ENCODE measurements at places on chromosomes 5 and 9. TPM values are rescaled to one million over a fixed set of nuclear protein-coding genes. Genes with fewer than 3 reads are reported as not detected.

DNA sequence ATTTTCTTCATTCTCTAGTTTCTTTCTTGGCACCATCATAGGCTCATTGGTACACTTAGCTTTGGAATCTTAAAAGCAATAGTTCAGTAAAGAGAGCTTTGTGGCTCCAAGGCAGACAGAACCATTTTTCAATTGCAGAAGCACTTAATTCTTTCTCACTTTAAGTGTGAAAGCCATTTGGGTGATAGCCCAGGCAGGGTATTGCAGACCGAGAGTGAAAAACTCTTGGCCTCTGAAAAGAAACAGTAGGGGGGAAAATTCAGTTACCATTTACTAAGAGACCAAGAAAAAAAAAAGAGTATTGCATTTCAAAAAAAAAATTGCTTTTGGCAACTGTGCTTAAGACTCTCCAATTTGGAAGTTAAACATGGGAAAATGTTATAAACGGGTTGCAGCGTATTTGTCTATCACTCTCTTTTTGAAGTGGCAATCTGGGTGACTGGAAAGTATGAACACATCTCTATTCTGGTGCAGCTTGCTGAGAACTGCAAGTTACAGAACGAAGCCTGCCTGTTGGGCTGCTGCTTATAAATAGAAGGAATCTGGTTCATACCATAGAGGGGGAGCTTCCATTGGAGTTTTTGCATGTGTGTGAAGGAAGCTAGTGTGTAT, 170.5 kb downstream of the TLE4 start:
- H3K4me1 ChIP-seq = no peaks in the 10 kb centered on the region
- no peaks in the 10 kb centered on the region for H3K27me3 ChIP-seq
- no peak overlapping the region for H3K4me3 ChIP-seq
- no peaks in the 10 kb centered on the region for H3K36me3 ChIP-seq
- peak overlapping the region; percentile 46 for H3K27ac ChIP-seq
- no peak for DNase-seq

DNA sequence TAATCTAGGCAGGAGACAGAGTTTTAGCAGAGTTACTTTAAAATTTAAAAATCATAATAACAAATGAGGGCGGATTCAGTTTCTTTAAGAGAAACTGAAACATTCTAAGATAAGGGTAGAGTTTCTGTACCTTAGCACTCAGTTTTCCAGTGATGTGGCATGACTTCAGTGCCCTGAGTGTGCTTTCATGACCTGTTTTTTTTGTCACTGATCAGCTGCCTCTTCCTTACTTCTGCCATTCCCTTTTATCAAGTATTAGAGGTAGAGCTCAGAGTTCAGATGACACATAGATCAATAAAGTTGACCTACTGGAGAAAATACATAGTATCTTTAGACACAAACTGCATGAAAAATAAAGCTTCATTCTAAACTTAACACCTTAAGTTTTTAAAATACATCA, 82.3 kb downstream of the ERMP1 start:
- peaks cover 12% of the 10 kb centered on the region for H3K36me3 ChIP-seq
- H3K4me1 ChIP-seq = no peaks in the 10 kb centered on the region
- no peaks in the 10 kb centered on the region for H3K27me3 ChIP-seq
- DNase-seq = no peak

- DNase-seq = no peak
- H3K36me3 ChIP-seq = no peaks in the 10 kb centered on the region
- H3K27me3 ChIP-seq = no peaks in the 10 kb centered on the region
- H3K4me1 ChIP-seq = peaks cover 5% of the 10 kb centered on the region
- no peak overlapping the region for H3K4me3 ChIP-seq
- no peak overlapping the region for H3K27ac ChIP-seq
These were observed 35.3 kb downstream of the PRDM6 start for GRCh38 chr5:123124126-123124858.

DNA sequence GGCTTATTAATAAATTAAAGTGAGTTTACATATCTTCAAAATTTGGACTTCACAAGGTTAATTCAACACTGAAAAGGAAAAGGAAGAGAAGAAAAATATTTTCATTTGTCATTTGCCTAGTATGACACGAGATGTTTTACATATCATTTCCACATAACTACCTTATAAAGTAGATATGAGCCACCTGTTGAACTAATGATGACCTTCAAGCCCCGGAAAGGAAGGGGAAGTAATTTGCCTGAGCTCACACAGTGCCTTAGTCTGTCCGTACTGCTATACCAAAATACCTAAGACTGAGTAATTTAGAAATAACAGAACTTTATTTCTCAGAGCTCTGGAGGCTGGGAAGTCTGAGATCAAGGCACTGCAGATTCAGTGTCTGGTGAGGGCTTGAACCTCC, 17.9 kb downstream of the CMYA5 start:
- no peaks in the 10 kb centered on the region for H3K27me3 ChIP-seq
- H3K4me1 ChIP-seq = peaks cover 6% of the 10 kb centered on the region
- H3K4me3 ChIP-seq = no peak overlapping the region
- no peak for DNase-seq

DNA sequence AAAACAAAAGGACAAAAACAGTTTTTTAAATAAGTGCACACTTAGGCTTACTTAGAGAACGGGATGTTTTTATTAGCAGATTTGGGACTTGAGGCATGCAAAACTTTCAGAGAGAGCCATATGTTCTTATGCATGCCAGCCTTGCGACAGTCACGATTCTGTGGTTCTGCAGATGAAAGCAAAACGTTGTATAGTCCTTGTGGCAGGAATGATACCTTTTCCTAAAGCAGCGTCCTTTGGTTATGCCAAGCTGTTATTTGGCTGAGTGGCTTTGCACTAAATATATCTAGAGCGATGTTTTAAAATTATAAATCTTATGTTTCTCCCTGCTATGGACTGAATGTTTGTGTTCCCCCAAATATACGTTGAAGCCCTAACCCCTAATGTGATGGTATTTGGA, 152.0 kb downstream of the SH3GL2 start:
- no peak overlapping the region for H3K27ac ChIP-seq
- no peaks in the 10 kb centered on the region for H3K27me3 ChIP-seq
- no peak for DNase-seq
- H3K4me3 ChIP-seq = no peak overlapping the region
- H3K4me1 ChIP-seq = no peaks in the 10 kb centered on the region
- H3K36me3 ChIP-seq = no peaks in the 10 kb centered on the region

- DNase-seq = no peak
- no peaks in the 10 kb centered on the region for H3K27me3 ChIP-seq
- H3K4me3 ChIP-seq = no peak overlapping the region
- peaks cover 18% of the 10 kb centered on the region for H3K36me3 ChIP-seq
- no peak overlapping the region for H3K27ac ChIP-seq
These were observed 19.1 kb downstream of the STX17 start for GRCh38 chr9:99925541-99925940.

DNA sequence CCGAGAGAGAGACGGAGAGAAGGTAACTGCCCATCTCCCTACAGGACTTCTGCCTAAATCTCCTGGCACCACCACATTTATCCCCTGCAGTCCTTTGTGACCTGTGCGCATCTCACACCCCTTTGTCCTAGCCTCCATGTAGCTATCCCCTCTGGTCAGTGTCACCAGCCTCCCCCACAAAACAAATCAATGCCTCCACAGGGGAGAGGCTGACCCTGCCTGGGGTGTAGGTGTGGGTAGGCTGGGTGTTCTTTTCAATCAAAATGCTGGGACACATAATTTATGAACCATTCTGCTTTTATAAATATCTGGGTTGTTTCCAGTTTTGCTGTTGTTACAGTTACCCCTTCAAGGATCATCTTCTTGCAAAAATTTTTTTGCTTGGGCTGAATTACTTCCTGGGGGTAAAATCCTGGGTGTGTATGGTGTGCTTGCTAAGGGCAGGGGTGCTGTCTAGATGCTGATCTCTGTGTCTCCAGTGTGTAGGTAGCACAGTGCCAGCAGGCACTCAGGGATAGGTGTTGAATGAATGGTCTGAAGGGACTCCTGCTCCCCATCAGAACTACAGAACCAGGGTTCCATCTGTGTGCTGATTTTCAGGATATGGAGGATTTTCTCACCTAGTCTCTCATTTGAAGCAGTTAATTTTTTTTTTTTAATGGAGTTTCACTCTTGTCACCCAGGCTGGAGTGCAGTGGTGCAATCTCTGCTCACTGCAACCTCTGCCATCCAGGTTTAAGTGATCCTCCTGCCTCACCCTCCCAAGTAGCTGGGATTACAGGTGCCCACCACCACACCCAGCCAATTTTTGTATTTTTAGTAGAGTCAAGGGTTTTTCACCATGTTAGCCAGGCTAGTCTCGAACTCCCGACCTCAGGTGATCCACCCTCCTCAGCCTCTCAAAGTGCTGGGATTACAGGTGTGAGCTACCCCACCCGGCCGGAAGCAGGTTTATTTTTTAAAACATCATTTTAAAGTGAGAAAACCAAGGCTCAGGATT, at the start of gene GARIN3:
Gene GARIN3, minus strand, starts transcription at position 51 of the 1,000 bp plus-strand sequence. CDS start 96 bp downstream, outside the sequence.
- peak; percentile 40 for DNase-seq
- no peaks in the 10 kb centered on the region for H3K27me3 ChIP-seq
- H3K27ac ChIP-seq = no peak within 1 kb of the TSS
- no peaks in the 10 kb centered on the region for H3K36me3 ChIP-seq
- H3K4me1 ChIP-seq = no peaks in the 10 kb centered on the region

GRCh38 chr5:69184621-69185020, 4.8 kb upstream of the CENPH start:
- peaks cover 7% of the 10 kb centered on the region for H3K4me1 ChIP-seq
- no peaks in the 10 kb centered on the region for H3K36me3 ChIP-seq

DNA sequence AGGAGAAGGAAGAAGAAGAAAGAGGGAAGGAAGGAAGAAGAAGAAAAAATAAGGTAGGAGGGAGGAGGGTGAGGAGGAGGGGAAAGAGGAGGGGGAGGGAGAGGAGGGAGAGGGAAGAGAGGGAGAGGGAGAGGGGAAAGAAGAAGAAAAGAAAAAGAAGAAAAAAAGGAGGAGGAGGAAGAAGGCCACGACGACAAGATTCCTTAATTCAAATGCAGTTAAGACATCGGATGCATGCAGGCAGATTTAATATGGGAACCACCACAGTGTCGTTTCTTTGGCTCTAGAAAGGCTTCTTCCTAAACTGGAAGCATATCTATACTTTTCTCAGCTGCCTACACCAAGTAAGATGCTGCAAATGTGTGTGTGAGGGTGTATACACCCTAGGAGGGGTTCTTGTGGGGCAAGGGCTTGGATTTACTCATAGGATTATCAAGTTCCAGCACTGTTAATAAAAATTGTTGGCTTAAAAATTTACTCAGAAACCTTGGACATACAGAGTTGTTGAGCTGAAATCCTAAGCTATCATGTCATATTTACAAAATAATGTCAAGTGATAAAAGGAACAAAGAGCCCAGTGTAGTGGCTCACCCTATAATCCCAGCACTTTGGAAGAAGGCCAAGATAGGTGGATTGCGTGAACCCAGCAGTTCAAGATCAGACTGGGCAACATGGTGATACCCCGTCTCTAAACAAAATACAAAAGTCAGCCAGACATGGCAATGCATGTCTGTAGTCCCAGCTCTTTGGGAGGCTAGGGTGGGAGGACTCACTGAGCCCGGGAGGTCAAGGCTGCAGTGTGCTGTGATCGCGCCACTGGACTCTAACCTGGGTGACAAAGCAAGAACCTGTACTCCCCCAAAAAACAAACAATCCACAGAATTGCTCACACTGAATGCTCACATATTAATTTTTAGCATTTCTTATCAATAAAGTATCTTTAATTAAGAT, 108.5 kb downstream of the UBAP2 start:
- H3K4me3 ChIP-seq = no peak overlapping the region
- H3K4me1 ChIP-seq = no peaks in the 10 kb centered on the region
- no peak for DNase-seq

DNA sequence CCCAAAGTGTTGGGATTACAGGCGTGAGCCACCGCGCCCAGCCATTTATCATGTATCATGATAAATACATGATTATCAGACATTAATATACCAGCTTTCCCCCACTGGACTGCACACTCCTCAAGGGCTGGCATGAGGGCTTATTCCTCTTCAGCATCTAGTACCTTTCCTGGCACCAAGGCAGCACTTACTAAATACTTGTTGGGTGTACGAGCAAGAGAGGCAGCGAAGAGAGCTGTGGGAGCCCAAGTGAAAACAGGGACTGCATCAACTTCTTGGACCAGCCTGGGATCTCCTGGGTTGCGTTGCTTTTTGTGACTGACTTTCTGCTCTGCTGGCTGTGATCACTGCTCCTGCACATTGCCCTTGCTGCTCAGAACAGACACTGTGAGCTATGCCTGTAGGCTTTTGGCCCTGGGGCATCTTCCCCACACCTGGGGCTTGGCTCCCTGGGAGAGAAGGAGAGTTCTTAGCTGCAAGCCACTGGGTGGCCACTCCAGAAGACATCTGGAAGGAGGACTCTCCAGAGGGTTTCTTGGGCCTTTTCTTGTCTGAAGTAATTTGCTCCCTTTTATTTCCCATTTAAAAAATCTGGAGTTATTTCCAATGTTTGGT, 224.3 kb downstream of the NR3C1 start:
- no peak for DNase-seq
- no peaks in the 10 kb centered on the region for H3K27me3 ChIP-seq
- no peak overlapping the region for H3K4me3 ChIP-seq
- no peaks in the 10 kb centered on the region for H3K4me1 ChIP-seq

GRCh38 chr5:91189480-91190313, 193.4 kb downstream of the ARRDC3 start:
- DNase-seq = peak; percentile 75
- no peaks in the 10 kb centered on the region for H3K27me3 ChIP-seq
- H3K36me3 ChIP-seq = no peaks in the 10 kb centered on the region
- H3K4me1 ChIP-seq = no peaks in the 10 kb centered on the region
- peak overlapping the region; percentile 19 for H3K4me3 ChIP-seq
- peak overlapping the region; percentile 54 for H3K27ac ChIP-seq

DNA sequence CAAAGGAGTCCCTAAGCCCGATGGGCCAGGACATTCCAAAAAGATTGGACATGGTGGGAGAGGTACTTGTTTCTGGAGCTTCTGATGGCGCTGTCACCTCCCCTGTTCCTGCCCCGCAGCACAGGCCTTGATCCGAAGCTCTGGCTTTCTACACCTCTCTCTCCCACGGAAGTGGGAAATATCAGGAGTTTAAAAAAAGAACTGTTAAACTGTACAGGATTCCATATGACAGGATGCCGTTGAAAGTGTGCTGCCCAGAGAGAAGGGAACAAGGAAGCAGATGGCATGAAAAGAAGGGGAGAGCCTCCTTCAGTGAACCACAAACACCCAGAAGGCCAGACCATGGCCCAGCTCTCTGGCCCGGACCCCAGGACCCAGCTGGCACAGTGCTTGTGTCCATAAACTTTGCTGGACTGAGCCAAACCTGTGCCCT, 26.8 kb upstream of the SLC2A8 start:
- peaks cover 14% of the 10 kb centered on the region for H3K4me1 ChIP-seq
- H3K36me3 ChIP-seq = no peaks in the 10 kb centered on the region
- H3K27ac ChIP-seq = no peak overlapping the region
- no peak overlapping the region for H3K4me3 ChIP-seq

DNA sequence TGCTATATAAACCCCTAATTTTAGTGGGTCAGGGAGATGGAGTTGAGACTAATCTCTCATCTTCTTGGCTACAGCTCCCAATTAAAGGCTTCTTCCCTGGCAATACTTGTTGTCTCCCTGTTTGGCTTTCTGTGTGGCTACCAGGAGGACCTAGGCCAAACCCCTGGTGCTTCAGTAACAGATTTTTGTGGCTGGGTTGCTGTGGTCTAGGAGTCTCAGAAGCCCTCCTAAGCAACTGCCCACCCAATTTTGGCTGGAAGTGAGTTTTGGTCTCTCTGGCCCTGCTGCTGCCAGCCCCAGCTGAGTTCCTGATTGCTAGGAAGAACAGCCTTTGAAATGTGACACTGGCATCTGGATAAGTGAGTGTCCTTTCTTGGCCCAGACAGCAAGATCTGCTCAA, 9.8 kb downstream of the RIGI start:
- no peak overlapping the region for H3K4me3 ChIP-seq
- H3K36me3 ChIP-seq = no peaks in the 10 kb centered on the region
- H3K4me1 ChIP-seq = no peaks in the 10 kb centered on the region
- H3K27me3 ChIP-seq = no peaks in the 10 kb centered on the region
- DNase-seq = no peak

MED27 gene
- total RNA-seq = 12.5 TPM

SLC6A19 gene
- total RNA-seq = not detected

ZFP37 gene
- 1.0 TPM for total RNA-seq

RNF183 gene
- not detected for total RNA-seq

PCDHB15 gene
- total RNA-seq = 5.3 TPM

COX7C gene
- total RNA-seq = 873 TPM

PAX5 gene
- 0.59 TPM for total RNA-seq
